Daoy (cell line): ENCODE measurements at places on chromosomes 3 and 15. TPM values are rescaled to one million over a fixed set of nuclear protein-coding genes. Genes with fewer than 3 reads are reported as not detected.

- no peak for DNase-seq
Observed at GRCh38 chr3:13515786-13516759, 32.9 kb upstream of the FBLN2 start.

- no peak for DNase-seq
Observed at GRCh38 chr3:98171071-98171470, 4.6 kb downstream of the OR5H15 start.

GRCh38 chr15:86915811-86916331 is 836.2 kb downstream of the AGBL1 start:
- DNase-seq: peak; percentile 3

DNA sequence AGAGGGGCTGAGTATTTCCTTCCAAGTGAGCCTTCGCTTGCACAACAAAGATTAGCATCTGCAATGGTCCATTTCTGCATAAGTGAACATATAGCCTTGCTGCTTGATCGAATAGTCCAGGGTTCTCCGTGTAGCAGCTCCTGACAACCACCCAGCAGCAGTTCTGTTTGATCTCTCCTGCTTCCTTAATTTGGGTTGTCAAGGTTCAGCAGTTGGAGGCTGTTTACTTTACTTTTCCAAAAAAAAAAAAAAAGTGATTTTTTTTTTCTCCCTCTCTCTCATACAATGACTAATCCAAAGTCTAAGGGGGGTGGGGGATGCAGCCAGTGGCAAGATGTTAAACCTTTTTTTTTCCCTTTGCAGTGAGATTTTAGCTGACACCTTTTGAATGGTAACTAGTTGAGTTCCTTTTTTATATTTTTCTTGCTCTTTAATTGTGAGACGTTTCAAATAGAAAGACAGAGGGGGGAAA is 3.6 kb downstream of the FOXP1 start:
- peak; percentile 69 for DNase-seq

Gene CCK
- 0.42 and 6.2 TPM in 2 replicates for total RNA-seq

GRCh38 chr3:122358703-122359032 is 24.4 kb downstream of the MIX23 start:
- DNase-seq: no peak

GRCh38 chr15:42151736-42152135 is 4.7 kb downstream of the PLA2G4F start:
- no peak for DNase-seq

DNA sequence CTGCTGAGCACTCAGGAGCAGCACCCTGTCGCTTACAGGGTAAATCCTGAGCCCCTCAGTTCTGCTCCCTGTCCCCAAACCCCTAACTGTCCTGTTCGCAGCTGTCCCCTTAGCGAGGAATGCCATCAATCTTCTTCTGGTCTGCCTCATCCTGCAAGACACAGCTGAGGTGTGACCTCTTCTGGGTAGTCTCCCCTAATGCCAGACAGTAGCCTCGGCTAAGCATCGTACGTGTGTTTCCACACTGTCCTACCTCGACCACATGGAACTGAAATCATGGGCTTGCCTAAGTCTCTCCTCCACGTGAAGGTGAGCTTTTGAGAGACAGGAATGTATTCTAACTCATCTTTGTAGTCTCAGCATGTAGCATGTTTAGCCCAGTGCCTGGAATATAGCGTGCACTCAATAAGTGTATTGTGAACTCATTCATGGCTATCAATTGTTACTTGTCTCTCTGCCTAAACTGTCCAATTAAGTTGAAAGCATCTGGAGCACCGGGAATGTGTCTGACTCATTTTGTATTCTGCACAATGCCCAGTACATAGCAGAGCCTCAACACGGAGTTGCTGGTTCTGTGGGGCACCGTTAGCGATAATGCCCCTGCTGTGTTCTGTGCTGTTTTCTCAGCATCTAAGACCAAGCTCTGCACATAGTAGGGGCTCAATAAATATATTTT is 90.2 kb downstream of the HES1 start:
- no peak for DNase-seq

DNA sequence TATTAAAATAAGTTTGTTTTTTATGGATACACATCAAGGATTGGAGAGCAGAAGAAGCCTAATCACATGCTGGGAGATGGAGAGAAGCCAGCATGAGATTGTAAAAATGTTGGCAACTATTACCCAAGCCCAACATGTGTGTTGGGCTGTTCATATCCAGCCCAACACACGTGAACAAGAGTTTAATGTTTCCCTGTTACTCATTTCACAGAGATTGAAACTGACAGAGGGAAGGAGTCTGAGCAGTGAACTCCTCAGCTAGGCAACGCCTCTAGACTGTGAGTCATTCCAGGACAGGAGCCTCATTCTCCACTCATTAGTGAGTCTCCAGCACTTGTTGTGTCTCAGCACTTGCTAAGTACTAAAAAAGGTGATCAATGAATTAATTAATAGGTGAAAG is 43.2 kb upstream of the CMSS1 start:
- DNase-seq: peak; percentile 71

GRCh38 chr15:98746375-98747155 is 98.2 kb downstream of the IGF1R start:
- DNase-seq: no peak

- no peak for DNase-seq
Observed at GRCh38 chr3:42098171-42098570, 7.0 kb downstream of the TRAK1 start.

Gene TMEM108
- 0.34 and 1.8 TPM in 2 replicates for total RNA-seq

Gene FAM3D
- total RNA-seq: not detected in 2 replicates

- no peak for DNase-seq
Observed at GRCh38 chr3:44862226-44862637, 520 bp downstream of the TMEM42 start.

- DNase-seq: no peak
Observed at GRCh38 chr3:194554473-194555123, 67.8 kb upstream of the ATP13A3 start.

Gene SPTSSB
- total RNA-seq: not detected in 2 replicates

DNA sequence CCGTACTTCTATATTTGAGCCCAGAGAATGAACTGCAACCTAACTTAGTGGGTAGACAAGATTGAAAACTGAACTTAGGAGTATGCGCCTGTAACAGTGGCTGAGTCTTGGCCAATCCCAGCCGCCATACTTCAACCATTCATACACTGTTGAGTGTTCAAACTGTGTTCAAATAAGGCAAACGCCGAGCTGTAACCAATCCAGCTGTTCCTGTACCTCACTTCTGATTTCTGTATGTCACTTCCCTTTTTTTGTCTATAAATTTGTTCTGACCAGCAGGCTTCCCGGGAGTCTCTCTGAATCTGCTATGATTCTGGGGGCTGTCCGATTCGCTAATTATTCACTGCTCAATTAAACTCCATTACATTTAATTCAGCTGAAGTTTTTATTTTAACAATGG is 58.6 kb upstream of the TPM1 start:
- no peak for DNase-seq

- no peak for DNase-seq
Observed at GRCh38 chr3:59990915-59991314, 941.1 kb upstream of the CFAP20DC start.

DNA sequence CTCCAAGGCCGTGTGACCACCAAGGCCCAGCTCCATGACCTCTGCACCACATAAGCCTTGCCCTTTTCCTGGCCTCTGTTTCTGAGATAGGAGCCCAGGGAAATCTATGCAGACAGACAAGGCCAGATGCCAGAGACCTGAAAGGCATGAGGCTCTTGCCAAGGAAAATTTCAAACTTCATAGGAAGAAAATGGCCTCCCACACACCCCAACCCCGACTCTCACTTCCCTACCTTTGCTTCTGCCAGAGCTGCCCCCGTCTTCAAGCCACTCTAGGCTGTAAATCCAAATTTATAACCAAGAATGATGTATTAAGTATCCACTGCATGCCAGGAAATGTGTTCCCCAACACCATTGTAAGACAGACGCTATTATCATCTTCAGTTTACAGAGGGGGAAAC is 65.5 kb upstream of the HRH1 start:
- no peak for DNase-seq

Gene GASK1A
- total RNA-seq: 0.11 TPM in 1 of 2 replicates, not detected in the other

- no peak for DNase-seq
Observed at GRCh38 chr15:62020576-62021160, 39.6 kb downstream of the VPS13C start.

- DNase-seq: no peak
Observed at GRCh38 chr3:152398495-152398894, 129.8 kb downstream of the MBNL1 start.

DNA sequence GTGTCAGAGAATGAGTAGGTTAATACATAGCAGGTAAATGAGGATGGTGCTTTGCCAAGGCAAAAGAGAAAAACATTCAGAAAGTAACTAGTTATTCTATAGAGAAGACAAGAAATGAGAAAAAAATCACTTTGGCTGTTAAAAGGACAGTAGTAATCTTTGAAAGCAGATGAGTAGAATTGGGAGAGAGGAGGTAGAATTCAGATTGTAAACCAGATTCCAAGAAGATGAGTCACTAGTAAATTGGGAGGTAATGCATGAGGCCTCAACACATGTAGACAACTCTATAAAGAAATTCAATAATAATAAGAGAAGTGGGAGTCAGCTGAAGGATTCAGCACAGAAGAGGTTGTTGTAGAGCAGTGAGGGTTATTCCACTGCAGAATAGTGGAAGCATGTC is 81.4 kb downstream of the MBNL1 start:
- no peak for DNase-seq

Gene LRRC49
- total RNA-seq: 13.7 and 21.6 TPM in 2 replicates

GRCh38 chr15:74869726-74870407 is 3.3 kb downstream of the SCAMP2 start:
- DNase-seq: no peak

Gene STARD5
- 1.7 TPM in 1 of 2 replicates, not detected in the other for total RNA-seq

Gene SLC28A1
- total RNA-seq: not detected in 2 replicates

GRCh38 chr3:195104340-195104739 is 166.6 kb downstream of the XXYLT1 start:
- DNase-seq: no peak

DNA sequence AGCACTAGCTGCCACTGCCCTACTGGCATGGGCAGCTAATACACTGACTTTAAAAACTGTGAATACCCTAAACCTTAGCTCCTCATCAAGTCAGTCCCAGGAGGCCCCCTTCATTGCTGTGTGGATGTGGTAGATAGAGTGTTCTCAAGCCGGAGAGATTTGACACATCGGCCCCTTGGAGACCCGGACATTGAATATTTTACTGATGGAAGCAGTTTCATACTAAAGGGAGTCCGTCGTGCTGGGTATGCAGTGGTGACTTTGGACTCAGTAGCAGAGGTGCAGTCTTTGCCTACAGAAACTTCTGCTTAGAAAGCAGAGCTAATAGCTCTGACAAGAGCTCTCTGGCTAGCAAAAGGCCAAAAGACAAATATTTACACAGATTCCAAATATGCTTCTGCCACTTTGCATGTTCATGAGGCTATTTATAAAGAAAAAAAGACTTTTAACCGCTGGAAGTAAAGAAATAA is 17.5 kb downstream of the CCR4 start:
- no peak for DNase-seq

DNA sequence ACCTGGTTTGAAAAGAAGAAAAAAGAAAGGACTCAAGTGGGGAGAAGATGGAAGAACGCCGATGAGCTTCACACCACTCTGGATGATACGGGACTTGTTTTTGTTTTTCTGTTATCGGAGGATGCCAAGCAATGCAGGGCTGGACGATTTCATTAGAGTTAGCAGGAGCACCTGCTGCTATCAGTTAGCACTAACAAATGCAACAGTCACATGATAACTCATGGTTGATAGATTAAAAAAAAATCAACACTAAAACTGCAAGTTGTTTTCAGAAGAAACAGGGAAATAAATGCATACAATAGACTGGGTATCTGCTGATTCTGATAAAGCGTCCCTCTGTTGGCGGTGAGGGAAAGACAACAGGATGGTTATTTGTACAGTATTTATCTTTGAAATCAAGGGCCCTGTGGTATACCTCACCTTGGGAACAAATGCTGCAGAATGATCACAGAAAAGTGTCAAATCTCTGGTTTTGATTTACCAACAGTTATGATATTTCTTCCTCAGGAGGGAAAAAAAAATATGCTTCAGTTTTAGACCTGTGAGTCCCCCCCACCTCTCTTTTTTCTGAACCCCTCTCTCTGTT is 575.1 kb downstream of the FOXP1 start:
- DNase-seq: no peak

DNA sequence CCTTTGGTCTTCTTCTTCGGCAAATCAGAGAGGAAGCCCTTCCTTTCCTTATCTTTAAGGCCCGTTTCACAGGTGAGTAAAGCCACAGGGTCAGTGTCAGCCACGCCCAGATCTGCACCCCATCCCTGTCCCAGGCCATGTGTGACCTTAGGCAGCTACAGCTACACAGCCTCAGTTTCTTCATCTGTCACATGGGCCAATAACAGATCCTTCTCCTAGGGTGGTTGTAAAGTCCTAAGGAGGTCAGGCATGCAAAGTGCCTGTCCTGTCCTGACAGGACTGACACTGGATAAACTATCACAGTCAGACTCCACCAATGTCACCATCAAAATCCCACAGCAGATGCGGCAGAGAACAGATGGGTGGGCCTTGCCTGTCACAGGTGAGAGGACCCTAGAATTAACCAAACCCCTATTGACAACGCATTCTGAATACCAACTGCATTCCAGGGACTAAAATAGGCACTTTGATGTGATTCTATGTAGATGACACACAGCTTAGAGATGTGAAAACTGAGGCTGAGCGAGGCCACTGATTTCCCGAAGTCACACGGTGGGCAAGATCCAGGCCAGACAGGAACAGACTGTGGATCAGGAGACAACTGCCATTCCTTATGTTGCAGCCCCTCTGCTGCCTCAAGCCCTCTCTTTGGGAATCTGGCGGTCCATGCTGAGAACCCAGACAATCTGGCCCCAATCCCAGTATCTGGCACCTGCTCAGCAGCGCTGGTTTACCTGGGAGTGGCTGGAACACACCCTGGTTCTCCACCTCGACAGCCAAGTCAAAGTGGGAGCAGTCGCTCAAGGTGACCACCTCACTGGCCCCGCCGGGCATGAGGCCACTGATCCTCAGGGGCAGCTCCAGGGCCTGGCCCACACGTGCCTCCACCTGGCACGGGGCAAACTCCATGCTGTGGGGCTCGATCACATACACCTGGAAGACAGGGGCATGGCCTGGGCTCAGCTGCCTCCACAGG is 48.7 kb downstream of the NUP210 start:
- DNase-seq: no peak

DNA sequence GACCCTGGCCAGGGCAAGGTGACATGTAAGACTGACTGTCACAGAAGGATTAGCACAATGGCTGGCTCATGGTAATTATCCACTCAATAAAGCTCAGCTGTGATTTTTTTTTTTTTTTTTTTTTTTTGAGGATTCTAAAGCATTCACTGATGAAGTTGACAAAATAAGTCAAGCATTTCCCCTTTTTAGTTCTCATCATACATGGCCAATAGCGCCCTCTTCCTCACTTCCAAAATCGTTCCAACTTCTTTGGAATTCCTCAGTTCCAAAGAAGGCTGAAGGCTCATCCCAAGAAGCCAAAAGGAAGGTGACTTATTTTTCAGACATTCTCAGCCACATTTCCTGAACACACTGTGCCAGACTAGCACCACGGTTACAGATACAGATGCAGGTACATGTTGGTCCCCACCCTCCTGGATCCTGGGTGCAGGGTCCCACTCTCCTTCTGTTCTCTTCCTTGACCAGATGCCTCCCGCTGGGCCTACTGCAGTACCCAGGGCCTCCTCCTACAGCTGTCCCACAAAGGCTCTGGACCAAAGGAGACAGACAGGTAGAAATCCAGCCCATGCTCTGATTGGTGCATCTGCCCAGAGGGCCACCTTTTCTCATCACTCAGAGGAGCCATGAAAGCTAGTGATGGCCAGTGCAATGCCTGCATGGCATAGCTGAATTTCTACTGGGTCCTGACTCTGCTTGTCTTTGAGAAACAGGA is 202.6 kb downstream of the UACA start:
- no peak for DNase-seq
